ENCODE measurements at places on chromosomes 6 and 20.

DNA sequence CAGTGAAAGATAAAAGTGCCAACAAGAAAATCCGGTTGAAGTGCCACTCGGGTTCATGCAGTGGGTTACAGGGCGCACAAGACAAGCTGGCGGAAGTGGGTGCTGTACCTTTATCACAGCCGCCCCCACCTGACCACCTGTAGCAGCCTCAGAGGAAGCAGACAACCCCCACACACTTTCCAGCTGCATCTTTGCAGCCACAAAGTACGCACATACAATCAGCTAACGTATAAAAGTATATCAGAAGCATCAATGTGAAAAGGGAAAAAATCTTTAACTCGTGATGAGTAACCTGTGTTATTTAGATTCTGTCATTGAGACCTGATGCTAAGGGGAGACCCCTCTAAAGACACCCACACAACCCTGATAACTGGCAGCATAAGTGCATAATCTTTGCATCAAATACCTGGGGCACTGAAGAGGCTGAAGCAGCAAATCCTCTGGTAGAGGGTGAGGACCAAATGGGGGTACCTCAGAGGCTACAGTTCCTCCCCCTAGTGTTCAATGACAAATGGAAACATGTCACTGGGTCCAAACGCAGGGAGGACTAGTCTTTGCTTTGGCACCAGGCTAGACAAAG, 22.1 kb downstream of the BACH2 start:
- DNase-seq: no peak

DNA sequence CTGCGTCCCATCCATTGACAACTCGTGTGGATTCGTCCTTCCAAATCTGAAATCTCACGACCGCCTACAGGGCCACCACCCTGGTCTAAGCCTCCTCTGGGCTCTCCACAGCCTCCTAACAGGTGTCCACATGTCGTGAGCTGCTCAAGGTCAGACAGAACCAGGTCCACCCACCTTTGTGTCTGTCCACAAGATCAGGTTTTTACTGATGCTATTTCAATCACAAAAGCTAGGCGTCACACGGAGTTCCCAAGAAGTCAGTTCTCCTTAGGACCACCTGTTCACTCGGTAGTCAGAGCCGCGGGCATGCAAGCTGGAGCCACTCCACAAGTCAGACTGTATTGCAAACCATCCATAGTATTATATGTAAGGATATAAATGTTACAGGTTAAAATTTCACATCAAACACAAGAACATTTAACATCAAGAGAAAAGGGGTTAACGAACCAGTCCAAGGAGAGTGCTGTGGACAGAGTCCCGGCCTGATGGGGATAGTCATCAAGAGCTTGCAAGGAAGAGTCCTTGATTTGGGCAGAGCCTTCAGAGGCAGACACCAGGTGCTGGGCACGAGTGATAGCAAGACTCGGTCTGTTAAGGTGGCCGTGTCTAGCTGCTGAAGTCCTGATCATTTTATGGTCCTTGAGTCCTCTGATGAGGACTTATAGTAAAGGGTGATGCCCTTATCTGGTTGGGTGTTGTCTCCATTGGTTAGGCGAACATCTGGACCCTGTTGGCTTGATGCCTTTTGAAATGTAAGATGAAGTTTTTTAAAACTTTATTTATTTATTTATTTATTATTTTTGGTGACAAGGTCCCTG, 731 bp upstream of the DNPH1 start:
- DNase-seq: no peak

DNA sequence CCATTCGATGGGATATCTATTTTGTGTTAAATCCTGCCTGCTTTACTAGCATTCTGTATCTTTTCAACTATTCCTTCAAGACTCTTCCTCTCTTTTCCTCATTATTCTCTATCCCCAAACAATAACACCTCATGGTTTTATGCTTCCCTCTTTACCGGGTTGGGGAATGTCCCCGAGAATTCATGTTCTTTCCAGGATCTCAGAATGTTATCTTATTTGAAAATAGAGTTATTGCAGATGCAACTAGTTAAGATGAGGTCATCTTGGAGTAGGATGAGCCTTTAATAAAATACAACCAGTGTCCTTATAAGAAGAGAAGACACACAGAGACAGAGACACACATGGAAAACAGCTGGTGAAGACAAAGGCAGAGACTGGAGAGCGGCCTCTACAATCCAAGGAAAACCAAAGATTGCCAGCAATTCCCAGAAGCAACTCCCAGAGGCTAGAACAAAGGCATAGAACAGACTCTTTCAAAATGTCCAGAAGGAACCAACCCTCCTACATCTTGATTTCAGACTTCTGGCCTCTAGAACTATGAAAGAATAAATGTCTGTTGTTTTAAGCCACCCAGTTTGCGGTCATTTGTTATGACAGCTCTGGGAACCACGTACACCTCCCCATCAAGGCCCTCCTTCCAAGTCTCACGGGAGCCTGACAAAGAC, 126.8 kb upstream of the TNFAIP3 start:
- no peak for DNase-seq

- no peak for DNase-seq
Observed at GRCh38 chr20:54151075-54151439, 22.7 kb downstream of the CYP24A1 start.

DNA sequence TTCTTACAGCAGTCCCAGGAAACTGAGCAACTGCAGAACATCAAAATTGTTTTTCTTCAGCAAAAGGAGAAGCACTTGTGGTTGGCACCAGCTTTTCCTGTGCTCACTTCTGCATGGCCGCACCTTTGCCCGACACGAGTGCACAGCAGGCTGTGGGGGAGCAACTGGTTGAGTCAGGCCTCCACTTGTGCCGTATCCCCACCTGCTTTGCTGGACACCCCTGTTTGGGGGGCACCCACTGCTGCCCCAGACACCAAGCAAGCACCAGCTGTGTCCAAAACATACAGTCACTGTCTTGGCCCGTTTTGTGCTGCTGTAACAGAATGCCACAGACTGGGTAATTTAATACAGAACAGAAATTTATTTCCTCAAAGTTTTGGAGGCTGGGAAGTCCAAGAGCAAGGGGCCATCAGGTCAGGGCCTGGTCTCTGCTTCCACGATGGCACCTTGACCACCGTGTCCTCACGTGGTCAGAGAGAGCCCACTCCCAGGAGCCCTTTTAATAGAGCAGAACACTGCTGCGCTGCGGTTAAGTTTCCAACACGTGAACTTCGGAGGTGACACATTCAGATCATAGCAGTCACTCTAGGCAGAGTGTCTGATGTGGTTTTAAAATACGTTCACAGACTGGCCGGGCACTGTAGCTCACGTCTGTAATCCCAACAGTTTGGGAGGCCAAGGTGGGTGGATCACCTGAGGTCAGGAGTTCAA, 8.7 kb upstream of the GMEB2 start:
- DNase-seq: no peak

DNA sequence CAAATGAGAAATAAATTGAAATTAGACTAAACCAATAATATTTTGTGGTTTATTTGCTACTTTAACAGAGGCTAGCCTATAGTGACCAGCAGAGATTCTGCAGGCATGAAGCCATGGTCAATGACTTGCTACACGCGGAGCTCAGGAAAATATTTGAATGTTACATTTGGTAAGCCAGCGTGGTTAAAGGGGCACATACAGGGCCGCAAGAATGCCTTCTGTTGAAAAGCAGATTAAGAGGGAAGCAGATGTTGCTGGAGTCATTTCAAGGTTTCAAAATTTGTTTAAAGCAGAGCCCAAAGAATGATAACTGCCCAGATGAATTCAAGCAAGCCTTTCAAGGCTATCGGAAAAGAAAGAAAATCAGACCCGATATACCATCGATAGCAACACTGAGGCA, 294.3 kb upstream of the MAN1A1 start:
- no peak for DNase-seq

DNA sequence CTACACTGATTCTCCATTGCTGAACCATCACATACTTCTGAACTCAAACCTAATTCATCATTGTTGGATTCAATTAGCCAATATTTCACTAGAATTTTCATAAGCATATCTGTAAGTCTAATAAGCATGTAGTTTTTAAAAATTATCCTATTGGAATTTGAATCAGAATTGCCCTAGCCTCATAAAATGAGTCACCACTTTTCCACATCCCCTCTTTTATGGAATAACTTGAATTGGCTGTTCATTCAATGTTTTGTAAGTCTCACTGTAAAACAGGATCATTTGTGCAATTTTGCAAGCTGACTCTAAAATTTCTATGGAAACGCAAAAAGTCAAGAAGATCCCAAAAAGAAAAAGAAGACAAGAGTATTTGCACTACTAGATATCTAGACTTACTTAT, 141.0 kb downstream of the HACE1 start:
- no peak for DNase-seq

GRCh38 chr6:149990661-149991471, 27.1 kb downstream of the ULBP1 start:
- DNase-seq: peak; percentile 26

GRCh38 chr6:3147914-3148757, 9.2 kb downstream of the TUBB2A start:
- DNase-seq: no peak

GRCh38 chr20:19699180-19699971, 58.7 kb upstream of the RIN2 start:
- peak; percentile 13 for DNase-seq
